NCI-H1092 (cell line): ENCODE measurements at places on chromosomes 1 and 21.

- DNase-seq: no peak
These were observed 108.8 kb downstream of the GALNT2 start for GRCh38 chr1:230175839-230176238.

DNA sequence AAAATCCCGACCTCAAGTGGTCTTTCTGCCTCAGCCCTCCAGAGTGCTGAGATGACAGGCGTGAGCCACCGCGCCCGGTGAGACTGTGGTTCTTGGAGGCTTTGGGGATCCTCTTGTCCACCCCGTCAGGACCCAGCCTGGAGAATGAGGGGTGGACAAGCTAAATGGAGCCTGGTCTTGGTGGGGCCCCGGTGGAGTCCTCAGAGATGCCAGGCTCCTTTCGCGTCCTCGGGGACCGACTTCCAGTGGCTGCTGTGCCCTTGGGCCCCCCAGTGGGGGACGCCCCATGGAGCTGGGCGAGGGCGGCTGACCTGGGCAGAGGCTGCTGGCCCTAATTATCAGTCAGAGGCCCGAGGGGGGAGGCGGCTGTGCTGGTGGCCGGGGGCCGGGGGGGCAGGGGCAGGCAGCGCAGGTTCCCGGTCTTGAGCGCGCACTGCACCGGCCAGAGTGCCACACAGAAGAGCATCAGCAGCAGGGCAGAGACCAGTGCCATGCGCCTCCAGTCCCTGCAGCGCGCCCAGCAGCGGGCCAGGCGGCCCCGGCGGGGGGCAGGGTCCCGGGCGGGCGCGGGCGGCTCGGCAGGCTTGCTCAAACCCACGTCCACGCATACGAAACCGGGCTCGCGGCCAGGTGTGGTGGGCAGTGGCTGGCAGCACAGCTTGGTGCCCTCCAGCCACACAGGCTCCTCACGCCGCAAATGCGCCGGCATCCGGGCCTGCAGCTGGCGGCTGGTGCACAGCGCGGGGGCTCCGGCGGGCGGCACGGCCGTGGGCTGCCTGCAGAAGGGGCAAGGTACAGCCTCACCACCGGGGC is 2.4 kb downstream of the RNF223 start:
- DNase-seq: no peak

DNA sequence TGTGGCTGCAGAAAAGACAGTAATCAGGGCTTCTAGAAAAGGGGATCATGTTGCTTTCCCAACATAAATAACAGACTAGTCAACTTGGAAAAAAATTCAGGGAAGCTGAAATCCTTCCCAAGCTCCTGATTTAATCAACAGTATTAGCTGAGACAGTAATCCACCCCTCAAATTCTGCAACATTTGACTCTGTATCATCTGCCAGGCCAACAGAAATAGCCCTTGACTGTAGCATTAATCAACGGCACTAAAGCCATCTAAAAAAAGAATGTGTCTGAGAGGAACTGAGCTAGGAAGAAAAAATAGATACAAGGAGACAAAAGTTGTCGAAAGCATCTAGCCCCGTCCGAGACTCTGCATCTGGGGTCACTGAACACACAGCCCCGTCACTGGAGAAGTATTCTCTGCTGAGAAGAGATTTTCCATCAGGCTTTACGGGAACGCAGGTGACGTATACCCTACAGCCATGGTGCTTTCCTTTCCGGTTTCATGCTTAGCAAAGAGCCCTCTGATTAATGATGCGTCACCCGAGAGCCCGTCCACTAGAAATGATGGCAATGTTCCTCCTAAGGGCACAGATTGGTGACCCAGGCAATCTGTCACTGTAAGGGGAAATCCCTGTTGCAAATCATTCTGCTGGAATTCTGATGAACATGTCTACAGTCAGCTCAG is 42.1 kb upstream of the TP53BP2 start:
- DNase-seq: no peak

- DNase-seq: no peak
These were observed 597.5 kb downstream of the BRINP3 start for GRCh38 chr1:189880135-189880534.
